ENCODE measurements at places on chromosomes 6 and 20.
A peak's percentile ranks its signal among the peaks of the same experiment; 100 is the strongest.

DNA sequence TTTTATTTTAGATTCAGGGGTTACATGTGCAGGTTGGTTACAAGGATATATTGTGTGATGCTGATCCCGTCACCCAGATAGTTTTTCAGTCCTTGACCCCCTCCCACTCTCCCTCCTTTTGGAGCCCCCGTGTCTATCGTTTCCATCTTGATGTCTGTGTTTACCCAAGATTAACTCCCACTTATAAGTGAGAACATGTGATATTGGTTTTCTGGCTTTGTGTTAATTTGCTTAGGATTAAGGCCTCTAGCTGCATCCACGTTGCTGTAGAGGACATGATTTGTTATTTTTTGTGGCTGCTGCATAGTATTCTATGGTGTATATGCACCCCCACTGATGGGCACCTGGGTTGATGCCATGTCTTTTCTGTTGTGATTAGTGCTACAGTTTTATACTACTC is 178.6 kb downstream of the PLCB1 start:
- no peak for DNase-seq

- no peak for DNase-seq
Measured at GRCh38 chr20:32474717-32474966, 110.5 kb downstream of the NOL4L start.

DNA sequence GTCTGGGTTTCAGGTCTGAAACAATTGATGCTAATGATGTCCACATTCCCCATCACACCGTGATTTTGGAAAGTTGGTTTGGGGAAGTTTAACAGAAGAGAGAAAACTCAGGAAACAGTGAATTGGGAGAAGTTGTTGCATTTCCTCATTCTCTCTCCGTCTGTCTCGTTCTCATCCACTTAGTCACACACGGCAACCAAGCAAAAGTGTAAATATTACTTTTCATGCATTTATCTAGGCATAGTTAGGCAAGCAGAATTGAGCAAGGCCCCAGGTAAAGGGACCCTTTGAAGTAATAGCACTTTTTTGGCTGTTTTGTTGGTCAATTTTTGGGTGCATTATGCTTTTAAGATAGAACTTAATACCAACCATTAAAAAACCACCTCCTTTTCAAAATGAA is 137.0 kb upstream of the SULF2 start:
- no peak for DNase-seq

DNA sequence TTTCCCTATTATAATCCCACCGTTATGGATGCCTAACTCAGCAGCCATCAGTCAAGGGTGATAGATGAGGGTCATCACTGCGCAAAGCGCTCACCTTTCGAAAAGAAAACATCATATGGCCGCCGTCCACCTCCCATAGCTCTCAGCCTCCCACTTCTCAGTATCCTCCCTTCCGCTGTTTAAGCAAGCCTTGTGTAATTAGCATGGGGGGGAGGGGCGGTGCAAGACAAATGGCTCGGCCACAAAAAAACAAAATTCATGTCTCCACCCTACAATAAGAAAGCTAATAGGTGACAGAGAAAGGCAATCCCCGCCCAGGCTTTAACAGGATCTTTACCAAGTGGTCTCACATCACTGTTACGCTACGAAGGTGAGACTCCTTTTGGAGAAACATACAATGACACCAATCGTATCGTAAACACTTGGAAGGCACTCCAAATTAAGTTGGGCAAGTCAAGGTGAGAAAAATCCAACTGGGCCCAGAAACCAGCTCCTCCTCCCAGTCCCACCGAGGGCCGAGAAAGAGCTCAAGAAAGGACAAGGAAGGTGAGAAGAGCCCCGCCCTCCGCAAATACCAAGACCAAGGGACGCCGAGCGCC is 645 bp downstream of the DDX39B start:
- DNase-seq: no peak

DNA sequence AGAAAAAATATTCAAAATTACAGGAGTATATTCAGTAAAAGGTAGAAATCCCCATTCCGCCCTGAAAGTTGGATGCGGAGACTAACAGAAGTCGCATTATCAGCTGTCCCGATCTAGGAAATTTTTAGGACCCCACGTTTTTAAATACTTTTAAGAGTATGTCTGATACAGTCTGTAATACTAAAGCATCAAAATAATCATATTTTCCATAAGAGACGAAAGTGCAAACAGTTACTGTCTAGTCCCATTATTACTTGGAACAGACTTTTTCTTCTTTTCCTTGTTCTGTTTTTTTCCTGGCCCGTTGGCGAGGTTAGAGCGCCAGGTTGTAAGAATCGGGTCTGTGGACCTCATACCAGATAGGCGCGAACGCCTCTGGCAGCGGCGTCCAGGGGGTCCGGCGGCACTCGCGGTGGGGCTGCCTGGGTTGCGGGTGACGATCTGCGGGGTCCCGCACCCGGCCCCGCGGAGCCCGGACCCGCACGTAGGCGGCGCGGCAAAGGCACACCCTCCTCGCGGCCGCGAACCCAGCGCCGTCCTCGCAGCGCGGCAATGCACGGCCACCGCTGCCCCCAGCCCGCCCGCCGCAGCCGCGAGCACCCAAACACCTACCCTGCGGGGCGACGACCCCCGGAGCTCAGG is 460 bp downstream of the PLAGL1 start:
- peak; percentile 19 for DNase-seq

DNA sequence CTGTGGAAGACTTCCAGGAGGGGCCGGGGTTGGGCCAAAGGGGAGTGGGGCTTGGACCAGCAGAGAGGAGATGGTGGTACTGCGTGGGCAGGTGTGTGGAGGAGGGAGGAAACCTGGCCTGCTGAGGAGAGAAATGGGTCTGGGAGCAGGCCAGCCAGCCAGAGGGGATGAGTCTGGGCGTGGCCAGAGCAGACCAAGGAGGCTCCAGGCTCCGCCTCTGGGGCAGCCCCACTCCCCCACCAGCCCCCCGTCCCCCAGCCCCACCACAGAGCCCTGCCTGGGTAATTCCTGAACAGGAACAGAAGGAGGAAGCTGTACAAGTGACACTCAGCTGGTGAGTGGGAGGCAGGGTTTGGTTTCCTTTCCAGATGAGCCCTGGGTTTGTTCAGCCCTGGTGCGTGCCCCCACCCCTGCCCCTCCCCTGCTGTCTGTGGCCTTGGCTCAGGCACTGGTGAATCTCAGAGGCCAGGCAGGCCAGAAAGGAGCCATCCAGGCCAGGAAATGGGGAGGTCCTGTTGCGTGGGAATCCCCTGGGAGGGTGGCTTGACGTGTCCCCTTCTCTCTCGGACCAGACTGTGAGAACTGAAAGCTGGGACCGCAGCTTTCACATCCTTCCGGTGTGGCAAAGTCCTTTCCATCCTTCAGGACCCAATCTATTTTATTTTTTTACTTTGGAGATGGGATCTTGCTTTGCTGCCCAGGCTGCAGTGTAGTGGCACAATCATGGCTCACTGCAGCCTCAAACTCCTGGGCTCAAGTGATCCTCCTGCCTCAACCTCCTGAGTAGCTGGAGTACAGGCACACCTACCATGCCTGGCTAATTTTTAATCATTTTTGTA is 9.4 kb upstream of the SRC start:
- peak; percentile 81 for DNase-seq

- no peak for DNase-seq
Measured at GRCh38 chr6:41658636-41659035, 20.4 kb downstream of the MDFI start.

DNA sequence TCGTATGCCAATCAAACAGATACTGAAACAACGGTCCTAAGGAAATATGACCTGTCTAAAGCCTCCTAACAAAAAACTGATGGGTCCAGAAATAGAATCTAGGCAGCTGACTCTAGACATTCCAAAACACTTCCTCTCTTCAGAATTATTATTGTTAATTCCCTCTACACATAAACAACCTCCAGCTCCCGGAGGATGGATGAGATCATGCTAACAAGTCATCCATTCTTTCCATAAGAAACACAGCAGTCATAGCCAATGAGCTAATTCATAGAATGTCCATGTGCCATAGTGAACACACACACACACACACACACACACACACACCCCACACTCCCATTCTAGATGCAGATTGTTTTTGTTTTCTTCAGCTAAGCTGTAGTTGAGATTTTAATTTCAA is 44.3 kb downstream of the HDGFL1 start:
- DNase-seq: no peak

- DNase-seq: no peak
Measured at GRCh38 chr20:23519556-23519955, 28.6 kb downstream of the CST8 start.
